ENCODE measurements at places on chromosomes 4 and X.

- no peak for DNase-seq
Measured at GRCh38 chrX:95435198-95435597, 1249.4 kb upstream of the DIAPH2 start.

DNA sequence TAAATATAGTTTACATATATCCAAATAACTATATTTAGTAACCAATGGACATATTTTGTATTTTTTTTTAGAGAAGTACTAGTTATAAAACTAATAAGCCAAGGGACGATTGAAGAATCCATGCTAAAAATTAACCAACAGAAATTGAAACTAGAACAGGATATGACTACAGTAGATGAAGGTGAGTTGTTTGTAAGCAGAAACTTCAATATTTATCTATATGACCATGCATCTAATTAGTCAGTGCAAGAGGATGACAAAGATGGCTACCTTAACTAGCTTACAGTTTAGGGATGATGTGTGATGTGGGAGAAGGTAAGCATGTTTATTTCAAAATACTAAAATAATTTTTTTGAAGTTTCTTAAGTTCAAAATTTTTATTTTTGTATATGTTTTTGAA is 57.7 kb downstream of the HPGDS start:
- no peak for DNase-seq

- DNase-seq: peak; percentile 38
Measured at GRCh38 chr4:173014113-173014558, 154.5 kb upstream of the GALNT7 start.

DNA sequence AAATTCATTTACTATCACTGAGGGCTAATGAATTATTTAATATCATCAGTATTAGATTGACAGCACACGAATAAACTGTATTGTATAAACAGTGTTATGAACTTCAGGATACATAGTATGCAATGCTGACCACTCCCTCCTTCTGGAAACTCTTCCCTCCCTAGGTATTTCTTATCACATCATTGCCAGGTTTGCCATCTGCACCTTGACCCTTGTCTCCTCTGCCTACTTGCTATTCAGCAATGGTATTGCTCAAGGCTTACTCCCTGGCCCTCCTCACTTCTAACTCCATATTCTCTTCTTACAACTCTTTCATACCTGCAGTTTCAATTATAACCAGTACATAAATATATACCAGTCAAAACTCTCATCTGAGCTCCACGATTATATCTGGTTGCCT is 38.9 kb downstream of the ATP8A1 start:
- no peak for DNase-seq

- DNase-seq: peak; percentile 51
Measured at GRCh38 chrX:40996886-40997530, 88.2 kb upstream of the USP9X start.

DNA sequence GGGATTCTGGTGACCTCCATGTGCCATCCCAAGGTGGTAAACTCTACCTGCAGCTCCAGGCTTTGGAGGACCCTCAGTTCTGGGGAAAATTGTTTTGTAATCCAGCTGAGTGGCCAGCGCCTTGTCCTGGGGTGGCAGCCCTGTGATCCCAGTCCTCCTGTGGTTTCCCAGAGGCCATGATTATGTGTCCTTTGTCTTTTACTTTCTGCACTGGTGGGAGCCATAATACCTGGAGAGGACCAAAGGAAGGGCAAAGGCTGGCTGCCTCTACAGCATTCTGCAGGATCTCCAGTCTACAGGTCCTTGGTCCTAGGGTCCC is 64.0 kb downstream of the NBDY start:
- no peak for DNase-seq

GRCh38 chrX:44913656-44914531 is 40.9 kb downstream of the KDM6A start:
- DNase-seq: no peak

GRCh38 chr4:6225469-6225868 is 25.1 kb upstream of the JAKMIP1 start:
- DNase-seq: peak; percentile 48

DNA sequence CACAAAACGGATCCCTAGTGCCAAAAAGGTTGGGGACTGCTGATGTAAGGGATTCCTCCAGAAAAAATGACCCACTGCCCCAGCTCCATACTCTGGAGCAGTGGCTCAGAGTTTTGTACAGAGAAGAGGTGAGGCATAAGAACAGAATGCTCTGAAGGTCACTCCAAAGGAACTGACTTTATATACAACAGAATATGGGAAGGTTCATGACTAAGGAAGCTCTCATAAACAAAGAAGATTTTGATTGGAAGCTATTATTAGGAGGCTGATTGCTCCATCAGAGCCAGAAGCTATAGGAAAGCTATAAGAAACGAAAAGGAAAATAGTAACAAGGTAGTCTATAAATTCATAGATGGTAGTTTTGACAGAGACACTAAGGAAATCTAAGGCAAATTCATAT is 203.1 kb downstream of the SLC7A11 start:
- DNase-seq: no peak

GRCh38 chr4:24160358-24160757 is 270.5 kb upstream of the PPARGC1A start:
- no peak for DNase-seq

GRCh38 chr4:88960576-88960975 is 96.4 kb downstream of the FAM13A start:
- DNase-seq: no peak

- DNase-seq: peak; percentile 81
Measured at GRCh38 chrX:30957753-30958152, 68.7 kb upstream of the TAB3 start.

GRCh38 chr4:78482281-78482680 is 69.3 kb upstream of the ANXA3 start:
- no peak for DNase-seq
